Activated CD4-positive, alpha-beta T cell treated with anti-CD3 and anti-CD28 coated beads for 24 hours (primary cell): ENCODE measurements at places on chromosomes 12 and 14.

DNA sequence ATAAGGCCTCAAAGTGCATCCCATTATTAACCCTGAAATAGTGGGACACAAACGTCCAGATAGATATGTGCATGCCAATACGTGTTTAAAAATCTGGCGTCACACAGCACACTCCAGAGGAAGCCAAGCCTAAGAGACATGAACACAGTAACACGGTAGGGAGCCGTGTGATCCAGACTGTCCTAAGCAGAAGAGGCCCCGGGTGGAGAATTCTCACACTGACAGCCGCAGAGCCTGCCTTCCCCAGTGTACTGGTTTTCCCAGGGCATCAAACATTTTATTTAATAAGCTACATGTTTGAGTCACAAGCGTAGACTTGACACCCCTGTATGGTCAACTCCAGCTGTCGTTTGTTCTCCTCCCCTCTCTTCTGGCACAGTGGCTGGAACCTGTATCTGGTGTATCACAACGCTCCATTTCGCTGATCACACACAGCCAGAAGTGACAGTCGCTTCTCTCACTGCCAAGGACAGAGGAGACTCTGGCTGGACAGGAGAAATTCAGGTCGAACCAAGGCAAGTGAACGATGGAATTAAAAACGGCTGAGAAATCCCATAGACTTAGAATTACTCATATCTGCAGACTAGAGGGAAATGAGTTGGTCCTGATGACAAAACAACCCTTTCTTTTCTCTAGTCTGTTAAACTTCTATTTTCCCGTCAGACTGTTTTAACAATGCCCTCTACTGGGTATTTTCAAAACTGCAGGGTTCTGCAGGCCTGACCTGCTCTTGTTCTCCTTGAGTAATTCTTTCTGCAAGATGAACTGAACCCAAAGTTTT, 359.9 kb downstream of the RGS6 start:
- DNase-seq = no peak

GRCh38 chr14:42428996-42429395, 822.3 kb downstream of the LRFN5 start:
- DNase-seq = no peak

- no peak for DNase-seq
Measured at GRCh38 chr14:42535397-42535796, 928.7 kb downstream of the LRFN5 start.

- DNase-seq = no peak
Measured at GRCh38 chr12:96210376-96211055, 16.3 kb downstream of the ELK3 start.

- peak; percentile 34 for DNase-seq
Measured at GRCh38 chr14:54567639-54568561, 972 bp downstream of the SAMD4A start.
